Retinal pigment epithelial cell (primary cell): ENCODE measurements at places on chromosomes 16 and 17.

GRCh38 chr16:71917900-71918299 is 22.6 kb downstream of the IST1 start:
- DNase-seq = peak; percentile 61

DNA sequence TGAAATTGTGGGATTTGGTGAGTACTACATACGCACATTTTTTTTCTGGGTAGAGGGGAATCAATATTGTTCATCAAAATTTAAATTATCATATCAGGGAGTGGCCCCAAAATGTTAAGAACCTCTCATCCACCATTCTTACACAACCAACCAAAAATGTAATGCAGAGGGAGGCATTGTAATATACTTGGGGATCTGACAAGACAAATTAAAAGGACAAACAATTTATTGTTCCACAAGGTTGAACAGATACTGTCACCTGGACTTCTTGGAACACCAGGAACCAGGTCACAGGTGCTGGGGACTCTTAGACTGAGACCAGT is 14.7 kb upstream of the HOXB9 start:
- no peak for DNase-seq

- DNase-seq = no peak
These were observed 18.9 kb downstream of the ACSF3 start for GRCh38 chr16:89112377-89113151.

DNA sequence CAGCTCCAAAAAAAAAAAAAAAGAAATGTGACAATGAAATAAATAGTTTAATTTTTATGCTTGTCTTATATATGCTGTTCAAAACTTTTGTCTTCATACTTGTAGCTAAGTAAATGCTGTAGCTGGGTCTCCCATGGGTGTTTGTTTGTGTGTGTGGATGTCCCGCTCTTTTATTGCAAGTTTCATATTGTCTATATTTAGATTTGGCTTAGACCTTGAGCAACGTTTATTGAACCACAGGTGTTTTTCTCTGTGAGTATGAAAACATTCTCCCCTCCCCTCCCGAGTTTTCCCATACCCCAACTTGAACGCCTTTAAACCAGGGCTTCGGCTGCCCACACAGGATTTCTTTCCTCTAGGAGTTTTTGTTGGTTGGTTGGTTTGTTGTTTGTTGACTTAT is 45.2 kb downstream of the MFSD11 start:
- DNase-seq = no peak

DNA sequence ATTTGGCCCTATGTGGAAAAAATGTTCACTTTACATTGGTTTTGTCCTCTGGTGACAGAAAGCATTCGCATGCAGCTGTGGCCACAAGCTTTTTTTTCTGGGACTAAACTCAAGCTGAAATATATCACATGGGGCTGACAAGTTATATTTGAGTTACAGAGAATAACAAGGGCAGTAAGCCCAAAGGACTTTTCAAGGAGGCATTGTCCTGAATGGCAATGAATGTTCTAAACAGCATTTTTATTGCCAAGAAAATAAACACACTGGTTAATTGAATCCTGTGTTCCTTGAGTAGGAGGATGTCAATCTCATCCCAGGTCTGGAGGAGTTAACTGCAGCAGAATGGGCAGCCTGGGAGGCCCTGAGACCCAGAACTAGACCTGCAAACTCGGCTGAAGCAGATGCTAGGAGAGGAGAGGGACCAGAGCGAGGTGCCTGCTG is 114.5 kb downstream of the COPRS start:
- no peak for DNase-seq

DNA sequence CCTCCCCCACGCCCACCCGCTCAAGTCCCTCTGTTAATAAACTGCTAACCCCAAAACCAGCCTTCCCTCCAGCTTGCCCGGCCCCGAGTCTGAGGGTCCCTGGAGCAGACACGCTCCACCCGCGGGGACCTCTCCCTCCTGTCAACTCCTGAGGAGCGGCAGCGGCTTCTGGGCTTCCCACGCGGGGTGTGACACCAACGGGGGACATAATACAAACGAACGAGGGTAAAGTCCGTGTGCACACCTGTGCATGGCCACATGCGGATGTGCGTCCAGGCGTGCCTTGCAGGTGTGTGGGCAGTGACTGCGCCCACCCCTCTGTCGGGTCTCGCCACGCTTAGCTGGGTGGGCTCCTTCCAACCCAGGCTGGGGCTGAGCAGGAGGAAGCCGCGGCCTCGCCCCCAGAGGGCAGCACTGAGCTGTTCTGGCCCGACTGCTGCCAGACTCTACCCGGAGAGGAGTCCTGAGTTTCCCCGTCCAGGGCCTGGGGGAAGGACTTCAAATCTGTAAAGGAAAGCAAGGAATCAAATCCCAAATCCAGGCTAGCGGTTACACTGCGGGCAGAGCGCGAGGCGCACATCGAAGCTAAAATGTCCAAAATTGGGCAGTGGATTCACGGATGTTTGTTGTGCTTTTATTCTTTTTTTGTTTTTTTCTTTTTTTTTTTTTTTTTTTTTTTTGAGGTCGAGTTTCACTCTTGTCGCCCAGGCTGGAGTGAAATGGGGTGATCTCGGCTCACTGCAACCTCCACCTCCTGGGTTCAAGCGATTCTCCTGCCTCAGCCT is 24.2 kb upstream of the KRT17 start:
- no peak for DNase-seq
